Activated CD4-positive, alpha-beta T cell treated with anti-CD3 and anti-CD28 coated beads for 4 hours (primary cell): ENCODE measurements at places on chromosomes 5 and 9.
A peak's percentile ranks its signal among the peaks of the same experiment; 100 is the strongest.

- no peak for DNase-seq
These were observed 64.7 kb upstream of the CTSL start for GRCh38 chr9:87661241-87661640.

DNA sequence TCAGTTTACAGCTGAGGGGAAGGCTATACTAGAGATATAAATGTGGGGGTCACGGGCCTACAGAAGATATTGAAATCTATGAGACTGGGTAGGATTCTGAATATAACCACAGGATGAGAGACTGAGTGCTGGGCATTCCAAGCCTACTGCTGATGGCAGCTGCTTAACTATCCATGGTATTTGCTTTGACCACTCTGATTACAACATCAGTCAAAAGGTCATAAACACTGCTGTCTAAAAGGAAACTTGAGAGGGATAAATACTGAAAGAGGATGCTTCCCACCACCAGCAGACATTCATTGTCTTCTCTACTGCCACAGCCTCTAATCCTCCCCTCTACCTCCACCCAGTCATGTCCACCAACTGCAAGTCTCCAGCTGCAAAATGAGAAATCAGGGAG is 3.8 kb downstream of the ZNF622 start:
- no peak for DNase-seq

- DNase-seq, result no peak
These were observed 416.6 kb downstream of the KIF4B start for GRCh38 chr5:155430192-155430591.

- no peak for DNase-seq
These were observed 85.5 kb downstream of the DCP2 start for GRCh38 chr5:113061846-113062780.

DNA sequence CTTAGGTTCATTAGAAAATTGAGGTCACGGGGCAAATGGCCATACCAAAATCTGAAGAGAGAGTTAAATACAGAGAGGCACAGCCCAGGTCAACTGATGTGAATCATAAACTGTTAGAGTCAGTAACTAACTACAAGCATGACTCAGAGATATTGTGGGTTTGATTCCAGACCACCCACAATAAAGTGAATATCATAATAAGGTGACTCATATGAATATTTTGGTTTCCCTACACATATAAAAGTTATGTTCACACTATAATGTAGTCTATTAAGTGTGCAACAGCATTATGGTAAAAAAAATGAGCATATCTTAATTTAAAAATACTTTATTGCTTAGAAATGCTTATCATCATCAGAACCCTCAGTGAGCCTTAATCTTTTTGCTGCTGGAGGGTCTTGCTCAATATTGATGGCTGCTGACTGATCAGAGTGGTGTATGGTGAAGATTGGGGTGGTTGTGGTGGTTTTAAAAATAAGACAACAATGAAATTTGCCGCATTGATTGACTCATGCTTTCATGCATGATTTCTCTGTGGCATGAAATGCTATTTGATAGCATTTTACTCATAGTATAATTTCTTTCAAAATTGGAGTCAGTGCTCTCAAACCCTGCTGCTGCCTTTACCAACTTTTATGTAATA is 53.1 kb upstream of the EDIL3 start:
- no peak for DNase-seq

DNA sequence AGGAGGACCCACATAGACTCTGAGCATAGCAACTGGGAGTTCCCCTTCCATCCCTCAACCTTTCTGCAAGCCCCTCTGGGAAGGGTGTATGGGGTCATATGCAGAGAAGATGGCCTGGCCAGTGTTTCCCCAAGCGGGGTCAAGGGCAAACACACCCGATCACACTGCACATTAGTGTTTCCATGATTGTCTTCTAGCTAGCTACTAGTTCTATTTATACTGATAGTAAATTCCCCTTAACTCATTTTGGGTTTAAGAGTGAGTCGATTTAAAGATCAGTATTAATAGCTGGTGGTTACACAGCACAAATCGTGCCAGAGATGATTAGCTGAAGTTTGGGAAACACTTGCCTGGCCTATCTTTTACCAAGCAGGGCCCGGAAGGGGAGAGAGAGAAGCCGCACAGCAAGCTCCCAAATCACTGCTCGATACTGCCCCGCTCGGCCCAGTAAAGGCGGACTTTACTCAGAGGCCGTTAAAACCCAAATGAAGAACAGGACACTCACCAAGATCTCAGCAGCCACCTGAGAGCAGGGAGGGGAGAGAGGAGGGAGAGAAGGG is 29.4 kb upstream of the TNIP1 start:
- DNase-seq, result no peak

GRCh38 chr5:19660679-19661078 is 327.3 kb downstream of the CDH18 start:
- DNase-seq, result no peak

DNA sequence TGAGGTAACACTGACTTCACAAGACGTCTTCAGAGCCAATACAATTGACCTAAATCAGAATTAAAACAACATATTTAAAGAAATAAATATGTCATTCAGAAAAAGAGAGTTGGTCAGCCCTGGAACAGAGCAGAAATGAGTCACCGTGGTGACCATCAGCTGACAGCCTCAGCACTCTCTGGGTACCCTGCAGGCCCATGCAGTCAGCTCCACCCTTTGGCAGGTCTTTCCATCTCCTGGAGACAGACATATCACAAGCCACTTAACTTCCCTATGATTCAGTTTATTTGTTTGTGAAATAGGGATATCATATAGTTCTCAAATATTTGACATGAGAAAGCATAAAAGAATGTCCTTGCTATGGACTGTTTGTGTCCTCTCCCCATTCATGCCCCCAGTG is 151.6 kb upstream of the MEF2C start:
- DNase-seq, result no peak

- DNase-seq, result no peak
These were observed 266.5 kb downstream of the MSX2 start for GRCh38 chr5:174990909-174991308.

DNA sequence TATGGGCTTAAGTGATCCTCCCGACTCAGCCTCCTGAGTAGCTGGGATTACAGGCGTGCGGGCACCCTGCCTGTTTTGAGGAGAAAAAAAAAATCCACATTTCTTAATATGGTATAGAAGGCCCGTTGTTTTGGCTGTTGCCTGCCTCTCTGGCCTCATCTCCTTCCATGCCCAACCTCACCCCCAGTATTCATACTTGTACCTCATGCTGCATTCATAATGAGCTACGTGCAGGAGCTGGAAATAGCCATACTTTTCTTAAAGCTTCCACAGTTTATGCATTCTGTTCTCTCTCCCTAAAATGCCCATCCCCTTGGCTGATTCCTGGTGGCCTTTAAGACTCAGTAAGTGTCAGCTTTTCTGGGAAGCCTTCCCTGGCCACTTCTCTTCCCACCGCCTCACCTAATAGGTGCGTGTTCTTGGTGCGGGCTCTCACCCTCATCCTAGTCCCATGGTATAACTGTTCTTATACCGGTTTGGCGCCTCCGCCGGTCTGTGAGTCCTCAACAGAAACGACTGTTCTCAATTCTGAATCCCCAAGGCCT is 2.1 kb upstream of the TPM2 start:
- no peak for DNase-seq

DNA sequence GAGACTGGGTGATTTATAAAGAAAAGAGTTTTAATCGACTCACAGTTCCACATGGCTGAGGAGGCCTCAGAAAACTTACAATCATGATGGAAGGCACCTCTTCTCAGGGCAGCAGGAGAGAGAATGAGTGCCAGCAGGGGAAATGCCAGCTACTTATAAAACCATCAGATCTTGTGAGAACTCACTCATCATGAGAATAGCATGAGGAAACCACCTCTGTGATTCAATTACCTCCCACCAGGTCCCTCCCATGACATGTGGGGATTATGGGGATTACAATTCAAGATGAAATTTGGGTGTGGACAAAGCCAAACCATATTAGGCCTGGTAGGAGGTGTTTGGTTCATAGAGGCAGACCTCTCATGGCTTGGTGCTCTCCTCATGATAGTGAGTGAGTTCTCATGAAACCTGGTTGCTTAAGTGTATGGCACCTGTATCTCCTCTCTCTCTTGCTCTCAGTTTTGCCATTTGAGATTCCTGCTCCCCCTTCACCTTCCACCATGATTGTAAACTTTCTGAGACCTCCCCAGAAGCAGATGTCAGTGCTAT is 39.8 kb downstream of the GAPT start:
- no peak for DNase-seq

DNA sequence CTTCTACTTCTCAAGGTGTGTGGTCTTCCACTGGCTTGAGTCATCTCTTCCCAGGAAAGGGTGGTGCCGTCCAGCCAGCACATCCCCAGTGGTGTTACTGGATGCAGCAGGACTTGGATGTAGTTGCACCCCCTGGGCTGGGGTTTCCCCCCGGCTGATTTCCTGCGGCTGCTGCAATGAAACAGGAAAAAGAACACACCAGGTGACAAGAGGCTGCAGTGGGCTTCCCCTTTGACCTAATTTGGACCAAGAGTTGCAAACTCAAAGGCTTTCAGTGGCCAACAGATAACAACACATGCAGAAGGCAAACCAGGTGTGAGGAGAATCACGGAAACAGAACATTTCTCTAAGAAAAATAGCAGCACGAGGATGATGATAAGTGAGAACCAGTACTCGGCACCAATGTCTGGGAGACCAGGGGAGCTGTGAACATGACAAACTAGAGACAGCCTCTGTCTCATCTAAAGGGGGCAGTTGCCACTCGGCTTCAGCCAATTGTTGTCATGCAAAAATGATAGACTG is 83.7 kb downstream of the PDE6A start:
- DNase-seq, result no peak

DNA sequence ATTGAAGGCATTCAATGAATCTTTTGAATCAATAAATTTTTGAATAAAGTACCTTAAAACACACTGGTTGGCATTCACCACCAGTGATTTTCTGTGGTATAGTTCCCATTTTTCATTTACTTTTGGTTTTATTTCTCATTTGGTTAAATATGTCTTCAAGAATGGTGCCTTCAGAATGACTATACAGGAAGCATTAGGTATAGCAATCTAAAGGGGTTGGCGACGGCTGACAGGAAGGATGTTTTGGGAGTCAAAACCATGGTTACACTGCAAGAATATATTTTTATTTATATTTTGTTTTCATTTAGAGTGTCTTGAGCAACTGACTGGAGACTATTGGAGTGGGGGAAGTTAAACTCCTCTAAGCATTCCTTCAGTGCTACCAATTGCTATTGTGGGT is 235.7 kb downstream of the HTR1A start:
- no peak for DNase-seq

GRCh38 chr5:150751096-150751891 is 7.5 kb downstream of the DCTN4 start:
- DNase-seq, result no peak

- DNase-seq, result no peak
These were observed 240.5 kb downstream of the CETN3 start for GRCh38 chr5:90169078-90169477.

- DNase-seq, result no peak
These were observed 461.7 kb downstream of the CHSY3 start for GRCh38 chr5:130365956-130366355.

DNA sequence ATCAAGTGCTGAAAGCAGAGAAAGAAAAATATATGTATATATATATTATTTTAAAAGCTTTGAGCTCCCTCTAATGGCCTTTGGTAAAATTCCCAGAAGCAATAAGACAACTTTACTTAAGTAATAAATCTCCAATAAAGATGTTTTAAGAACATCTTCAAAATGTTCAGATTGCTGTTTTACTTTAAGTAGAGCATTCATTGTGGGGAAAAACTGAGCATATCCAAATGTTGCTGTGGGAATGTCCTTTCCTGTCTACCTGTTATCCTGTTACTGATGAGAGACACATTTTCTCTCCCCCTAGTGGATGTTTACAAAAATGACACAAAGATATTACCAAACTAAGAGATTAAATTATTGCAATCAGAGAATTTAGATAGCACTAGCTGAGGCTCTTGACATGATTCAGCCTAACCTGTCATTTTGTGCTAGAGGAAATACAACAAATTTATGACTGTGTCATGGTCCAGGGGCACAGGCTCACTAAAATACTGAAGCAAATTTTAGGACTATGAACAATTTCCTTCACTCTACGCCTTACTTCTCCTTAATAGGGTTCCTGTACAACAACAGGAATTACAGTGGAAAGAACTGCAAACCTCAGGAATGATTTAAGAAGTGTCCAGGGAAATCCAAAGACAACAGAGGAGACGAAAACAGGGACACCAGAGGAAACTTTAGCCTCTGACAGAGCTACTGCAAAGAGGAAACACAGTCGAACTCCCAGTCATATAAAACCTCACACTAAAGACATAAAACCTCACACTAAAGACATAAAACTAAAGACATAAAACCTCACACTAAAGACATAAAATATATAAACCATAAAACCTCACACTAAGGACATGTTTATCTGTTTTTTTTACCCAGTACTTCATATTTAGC is 24.3 kb upstream of the PRRC1 start:
- DNase-seq, result no peak

GRCh38 chr5:71454913-71455312 is 538 bp upstream of the BDP1 start:
- DNase-seq, result no peak

GRCh38 chr5:14607104-14607503 is 25.5 kb downstream of the OTULINL start:
- DNase-seq, result no peak

- no peak for DNase-seq
These were observed 151.7 kb upstream of the SMIM23 start for GRCh38 chr5:171633776-171634470.

DNA sequence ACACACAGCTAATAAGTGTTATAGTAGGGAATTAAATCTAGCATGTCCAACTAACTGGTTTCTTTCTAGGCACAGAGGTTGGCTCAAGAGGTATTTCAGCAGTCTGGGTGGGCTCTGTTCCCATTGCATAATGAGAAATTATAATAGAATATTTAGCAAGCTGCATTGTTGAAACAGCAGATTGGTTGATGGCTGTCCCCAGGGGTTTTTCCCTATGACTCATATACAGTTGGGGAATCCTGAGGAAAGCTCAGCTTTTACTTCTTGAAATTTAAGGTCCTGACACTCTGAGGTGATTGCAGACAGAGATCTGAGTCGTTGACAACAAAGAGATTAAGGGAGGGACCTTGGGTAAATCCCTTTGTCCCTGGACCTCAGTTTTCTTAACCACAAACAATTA is 38.3 kb upstream of the TNFSF8 start:
- peak; percentile 12 for DNase-seq

DNA sequence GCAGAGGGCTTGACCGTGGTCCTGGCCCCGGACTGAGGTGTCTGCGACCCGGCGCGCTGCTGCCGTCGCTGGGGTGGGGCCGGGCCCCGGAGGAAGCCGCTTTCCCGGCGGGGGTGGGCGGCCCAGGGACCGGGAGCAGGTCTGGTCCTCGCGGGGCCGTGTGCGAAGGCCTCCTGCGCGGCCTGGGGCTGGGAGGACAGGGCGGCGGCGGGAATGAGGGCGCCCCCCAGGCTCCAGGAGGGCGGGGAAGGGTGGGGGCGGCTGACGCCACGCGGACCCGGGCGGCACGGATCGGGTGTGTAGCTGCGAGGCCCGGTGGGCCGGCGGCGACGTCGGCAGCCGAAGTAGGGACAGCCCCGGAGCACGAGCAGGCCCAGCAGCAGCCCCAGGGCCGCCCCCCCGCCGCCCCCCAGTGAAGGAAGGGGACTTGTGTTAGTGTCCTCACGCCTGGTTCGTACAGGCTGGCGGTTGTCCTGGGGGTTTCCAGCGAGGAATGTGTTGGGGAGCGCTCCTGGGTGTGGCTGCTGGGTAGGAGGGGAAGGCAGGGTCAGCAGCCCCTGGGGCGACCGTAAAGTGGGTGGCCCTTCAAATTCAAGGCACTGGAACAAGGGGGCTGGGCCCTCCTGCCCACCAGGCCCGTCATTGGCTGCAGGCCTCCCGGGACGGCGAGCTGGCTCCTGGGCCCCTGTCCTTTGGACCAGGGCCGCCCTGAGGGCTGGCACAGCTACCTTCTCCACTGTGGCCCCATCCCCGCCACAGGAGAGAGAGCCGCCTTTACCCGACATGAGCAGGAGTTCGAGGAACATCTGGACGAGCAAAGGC is 597 bp upstream of the TMEM250 start:
- no peak for DNase-seq
